A549 treated with CORT108297 at 1 μM for 4 hours (cell line): ENCODE measurements at places on chromosomes 5 and 9. TPM values are rescaled to one million over a fixed set of nuclear protein-coding genes. Genes with fewer than 3 reads are reported as not detected.

Gene VCP
- total RNA-seq: 267 to 294 TPM (median 284 TPM) in 5 replicates

Gene INSL4
- total RNA-seq: 14.2 to 17.2 TPM (median 16.6 TPM) in 5 replicates

Gene ZCCHC10
- total RNA-seq: 25.8 to 31.8 TPM (median 27.9 TPM) in 5 replicates

Gene BTNL8
- total RNA-seq: not detected in 5 replicates
